NCI-H446 (cell line): ENCODE measurements at places on chromosomes 13 and 19.

DNA sequence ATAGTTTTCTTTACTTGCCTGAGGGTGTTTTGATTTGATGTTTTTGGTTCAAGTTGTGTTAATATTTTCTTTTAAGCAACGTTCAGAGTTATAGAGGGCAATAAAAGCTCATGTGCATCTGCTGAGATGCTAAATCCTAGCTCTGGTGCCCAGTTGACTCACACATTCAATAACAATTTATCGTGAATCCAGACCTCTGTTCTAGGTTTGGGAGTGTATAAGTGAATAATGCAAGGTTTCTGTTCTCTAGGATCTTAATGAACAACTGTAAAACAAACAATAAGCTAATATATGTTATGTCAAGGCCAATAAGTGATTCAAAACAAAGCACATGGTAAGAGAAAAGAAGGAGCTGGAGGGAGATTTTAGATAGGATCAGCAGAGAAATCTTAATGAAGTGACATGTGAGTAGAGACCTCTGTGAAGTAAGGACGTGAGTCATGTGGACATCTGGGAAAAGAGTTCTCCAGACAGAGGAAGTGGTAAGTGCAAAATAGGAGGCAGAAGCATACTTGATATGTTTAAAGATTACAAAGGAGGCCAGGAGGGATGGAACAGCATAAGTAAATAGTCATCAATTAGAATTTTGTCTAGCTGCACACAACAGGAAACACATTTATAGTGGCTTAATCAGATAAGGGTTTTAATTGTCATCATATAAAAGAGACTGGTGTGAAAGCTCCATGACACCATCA lies 278.5 kb upstream of the HTR2A start:
- DNase-seq = no peak

DNA sequence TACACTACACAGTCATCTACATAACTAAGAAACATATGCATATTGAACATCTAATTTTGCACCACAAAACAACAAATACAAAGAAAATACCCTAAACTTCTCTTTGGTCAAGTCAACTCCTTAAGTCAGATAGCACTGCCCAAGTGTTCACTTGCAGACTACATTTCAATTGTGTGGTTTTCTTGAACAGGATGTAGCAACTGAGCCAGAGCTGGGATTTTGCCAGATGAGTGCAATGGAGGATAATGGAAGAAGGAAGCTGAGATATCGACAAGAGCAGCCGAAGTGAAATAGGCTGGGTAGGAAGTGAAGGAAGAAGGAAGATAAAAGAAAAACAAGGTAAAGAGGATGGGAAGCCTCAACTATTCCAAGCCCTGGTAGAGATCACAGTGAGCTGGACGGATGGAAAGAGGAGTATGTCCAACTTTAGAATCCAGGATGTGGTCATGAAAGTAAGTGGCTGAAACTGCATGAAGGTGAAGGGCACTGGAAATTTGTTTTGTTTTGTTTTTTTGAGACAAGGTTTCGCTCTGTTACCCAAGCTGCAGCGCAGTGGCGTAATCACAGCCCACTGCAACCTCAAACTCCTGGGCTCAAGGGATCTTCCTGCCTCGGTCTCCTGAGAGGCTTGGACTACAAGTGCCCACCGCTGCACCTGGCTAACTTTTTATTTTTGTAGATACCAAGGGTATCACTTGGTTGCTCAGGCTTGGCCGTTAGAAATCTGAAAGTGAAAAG lies 15.0 kb downstream of the NUFIP1 start:
- DNase-seq = no peak

DNA sequence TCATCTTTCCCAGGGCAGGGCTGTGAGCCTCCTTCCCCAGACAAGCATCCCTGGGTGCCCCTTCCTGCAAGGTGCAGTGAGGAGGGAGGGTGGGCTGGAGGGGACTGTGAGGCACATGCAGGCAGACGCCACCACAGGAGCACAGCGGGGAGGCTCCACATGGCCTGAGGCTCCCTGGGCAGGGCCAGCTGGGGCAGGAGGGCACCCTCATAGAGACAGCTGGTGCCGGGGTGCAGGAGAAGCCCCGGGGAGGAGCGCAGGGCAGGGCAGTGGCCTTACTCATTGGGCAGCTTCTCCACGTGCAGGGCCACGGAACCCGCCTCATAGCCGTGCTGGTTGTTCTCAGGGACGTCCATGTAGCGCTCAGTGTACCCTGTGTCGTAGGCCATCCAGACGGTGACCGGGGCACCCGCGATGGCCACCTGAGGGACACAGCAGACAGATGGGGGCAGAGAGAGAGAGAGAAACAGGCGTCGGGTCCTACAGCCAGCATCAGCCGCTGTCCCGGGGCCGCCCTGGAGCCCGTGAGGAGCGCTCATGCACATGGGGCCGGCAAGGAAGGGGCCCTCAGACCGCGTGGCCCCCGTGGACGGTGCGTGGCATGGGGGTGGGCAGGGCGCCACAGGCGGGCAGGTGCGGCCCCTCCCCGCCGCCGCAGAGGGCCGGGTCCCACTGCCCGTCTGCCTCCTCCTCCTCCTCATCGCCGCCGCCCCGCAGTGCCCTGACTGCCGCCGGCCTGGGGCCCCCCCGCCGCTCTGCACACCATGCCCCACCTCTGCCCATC lies 12.5 kb upstream of the MYDGF start:
- no peak for DNase-seq

- DNase-seq = no peak
Observed at GRCh38 chr19:45591638-45592005, 7.0 kb upstream of the OPA3 start.

- DNase-seq = no peak
Observed at GRCh38 chr19:40632311-40633036, 31.3 kb downstream of the LTBP4 start.

DNA sequence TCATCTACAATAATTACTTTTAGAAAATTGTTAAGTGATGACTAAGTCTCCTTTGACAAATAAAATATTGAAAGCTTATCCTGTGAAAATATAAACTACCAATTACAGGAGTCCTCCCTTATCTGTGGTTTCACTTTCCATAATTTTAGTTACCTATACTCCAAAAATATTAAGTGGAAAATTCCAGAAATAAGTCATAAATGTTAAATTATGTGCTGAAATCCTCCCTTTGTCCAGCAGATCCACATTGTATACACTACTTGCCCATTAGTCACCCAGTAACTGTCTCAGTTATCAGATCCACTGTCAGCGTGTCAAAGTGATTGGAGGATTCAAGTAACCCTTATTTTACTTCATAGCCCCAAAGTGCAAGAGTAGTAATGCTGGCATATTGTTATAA lies 98.1 kb downstream of the SERP2 start:
- no peak for DNase-seq

- DNase-seq = peak; percentile 94
Observed at GRCh38 chr19:45817010-45817724, 2.1 kb upstream of the RSPH6A start.

DNA sequence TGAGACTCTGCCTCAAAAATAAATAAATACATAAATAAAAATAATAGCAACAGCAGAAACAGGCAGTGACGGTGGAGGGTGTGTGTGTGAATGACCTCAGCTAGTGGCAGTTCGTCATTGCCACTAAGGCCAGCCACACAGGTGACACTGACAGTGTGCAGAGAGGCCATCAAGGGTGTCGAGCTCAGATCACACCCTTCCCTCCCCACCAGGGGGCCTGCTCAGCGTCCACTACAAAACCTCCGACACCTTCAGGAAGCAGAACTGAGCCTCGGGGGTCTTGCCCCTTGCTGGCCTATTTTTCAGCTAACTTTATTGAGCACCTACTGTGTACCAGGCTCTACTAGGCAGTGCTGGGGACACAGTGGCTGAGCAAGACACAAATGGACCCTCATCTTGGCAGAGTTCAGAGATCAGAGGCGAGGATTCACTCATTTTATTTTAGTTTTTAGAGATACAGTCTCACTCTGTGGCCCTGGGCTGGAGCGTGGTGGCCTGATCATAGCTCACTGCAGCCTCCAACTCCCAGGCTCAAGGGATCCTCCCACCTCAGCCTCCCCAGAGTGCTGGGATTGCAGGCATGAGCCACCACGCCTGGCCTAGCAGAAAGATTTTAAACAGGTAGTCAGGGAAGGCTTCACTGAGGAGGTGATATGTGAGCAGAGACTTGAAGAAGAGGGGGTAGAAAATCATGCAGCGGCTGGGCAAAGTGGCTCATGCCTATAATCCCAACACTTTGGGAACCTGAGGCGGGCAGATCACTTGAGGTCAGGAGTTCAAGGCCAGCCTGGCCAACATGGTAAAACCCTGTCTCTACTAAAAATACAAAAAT lies 30.3 kb upstream of the SEMA6B start:
- DNase-seq = no peak

DNA sequence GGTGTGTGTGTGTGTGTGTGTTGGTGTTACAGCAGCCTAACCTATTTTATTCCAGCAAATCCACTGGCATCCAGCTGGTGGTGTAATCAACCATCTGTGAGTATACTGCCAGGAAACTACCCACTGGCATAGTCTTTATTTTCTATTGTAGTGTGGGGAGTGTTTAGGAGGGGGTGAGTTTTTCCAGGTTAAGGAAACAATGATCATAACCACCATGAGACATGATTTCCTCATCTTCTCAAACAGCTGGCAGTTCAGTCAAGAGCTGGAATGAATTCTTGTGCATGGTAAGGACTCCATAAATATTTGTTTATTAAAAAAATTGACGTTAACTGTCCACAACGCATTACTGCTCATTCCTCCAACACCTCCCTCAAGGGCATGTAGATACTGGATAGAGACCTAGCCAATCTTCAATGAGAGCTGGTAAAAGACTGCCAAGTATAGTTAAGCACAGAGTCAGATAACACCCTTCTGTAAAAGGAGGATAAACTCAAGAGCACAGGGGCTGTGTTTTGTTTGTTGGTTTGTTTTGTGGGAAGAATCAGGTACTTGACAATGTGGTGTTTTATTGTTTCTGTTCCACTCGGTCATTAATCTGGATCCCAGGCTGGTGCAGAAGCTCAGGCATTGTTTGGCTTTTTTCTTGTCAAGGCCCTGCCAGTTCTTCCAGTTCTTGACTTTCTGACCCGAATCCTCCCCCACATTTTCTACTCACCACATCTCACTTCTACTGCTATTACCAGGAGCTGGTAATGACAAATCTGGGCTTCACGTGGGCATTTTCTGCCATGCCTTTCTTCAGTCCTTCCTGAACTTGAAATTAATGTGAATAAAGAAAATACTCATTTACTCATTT lies 31.6 kb upstream of the SLC46A3 start:
- DNase-seq = no peak

DNA sequence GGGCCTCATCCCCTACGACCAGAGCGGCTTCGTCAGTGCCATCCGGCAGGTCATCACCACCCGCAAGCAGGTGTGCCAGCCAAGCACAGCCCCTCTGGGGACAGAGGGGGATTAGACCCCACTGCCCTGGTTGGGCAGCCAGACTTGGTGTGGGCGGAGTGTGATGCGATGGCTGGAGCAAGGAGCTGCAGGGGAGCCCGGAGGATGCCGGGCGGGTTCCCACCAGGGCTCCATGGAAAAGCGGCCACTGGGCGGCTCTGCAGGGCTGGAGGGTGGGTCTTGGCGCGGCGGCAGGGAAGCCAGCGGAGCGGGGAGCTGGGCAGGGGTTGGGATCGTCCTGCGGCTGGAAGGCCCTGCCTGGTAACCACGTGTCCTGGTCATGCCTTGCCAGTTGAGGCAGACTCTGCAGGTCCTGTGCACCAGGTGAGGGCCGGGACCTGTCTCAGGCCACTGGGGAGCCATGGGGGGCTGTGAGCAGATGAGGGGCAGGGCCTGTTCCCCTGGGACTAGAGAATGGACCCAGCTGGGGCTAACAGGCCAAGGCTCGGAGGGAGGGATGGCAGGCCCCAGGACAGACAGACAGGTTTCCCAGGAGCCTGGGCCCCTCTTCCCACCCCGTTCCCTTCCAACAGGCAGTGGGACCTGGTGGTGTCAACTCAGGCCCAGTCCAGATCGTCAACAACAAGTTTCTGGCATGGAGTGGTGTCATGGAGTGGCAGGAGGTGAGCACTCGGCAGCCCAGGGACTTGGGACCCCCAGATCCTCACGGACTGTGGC lies 6.3 kb downstream of the PTOV1 start:
- DNase-seq = no peak

DNA sequence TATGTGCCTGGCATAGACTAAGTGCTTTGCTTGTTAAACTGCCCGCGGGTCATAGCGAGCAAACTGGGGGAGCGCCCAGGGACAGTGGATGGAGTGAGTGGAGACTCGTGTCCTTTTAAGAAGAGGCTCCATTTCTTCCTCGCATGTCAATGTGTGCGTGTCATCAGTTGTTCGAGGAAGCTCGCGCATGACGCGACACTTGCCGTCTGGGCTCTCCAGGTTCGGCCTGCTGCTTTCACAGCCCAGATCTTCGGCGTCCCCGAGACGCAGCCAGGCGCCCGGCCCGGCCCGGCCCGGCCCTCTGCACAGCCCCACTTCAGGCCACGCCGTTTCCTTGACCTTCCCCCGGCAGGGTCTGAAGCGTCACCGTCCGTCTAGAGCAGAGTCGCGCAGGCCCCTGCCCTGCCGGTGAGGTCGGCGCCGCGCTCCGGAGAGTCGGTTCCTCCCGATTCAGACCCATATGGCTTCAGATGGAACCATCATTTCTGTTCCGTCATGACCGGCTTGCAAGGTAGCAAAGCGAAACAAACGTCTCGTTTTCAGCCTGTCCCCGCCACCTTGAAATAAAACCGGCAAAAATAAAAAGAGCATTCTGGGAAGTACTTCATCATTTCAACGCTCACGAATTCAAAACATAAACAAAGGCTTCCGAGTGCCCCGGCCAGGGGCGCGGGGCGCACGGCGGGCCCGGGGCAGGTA lies 599 bp upstream of the ARHGEF7 start:
- DNase-seq = no peak

DNA sequence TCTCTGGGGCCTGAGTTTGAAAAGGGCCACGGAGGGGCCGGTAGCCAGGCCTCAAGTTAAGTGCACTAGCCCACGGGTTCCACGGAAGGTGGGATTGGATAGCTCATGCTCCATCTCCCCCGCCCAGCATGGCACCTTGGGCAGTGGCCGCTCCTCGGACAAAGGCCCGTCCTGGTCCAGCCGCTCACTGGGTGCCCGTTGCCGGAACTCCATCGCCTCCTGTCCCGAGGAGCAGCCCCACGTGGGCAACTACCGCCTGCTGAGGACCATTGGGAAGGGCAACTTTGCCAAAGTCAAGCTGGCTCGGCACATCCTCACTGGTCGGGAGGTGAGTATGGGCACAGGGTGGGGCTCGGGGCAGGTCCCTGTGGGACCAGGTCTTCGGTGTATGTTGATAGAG lies 7.8 kb downstream of the MARK4 start:
- no peak for DNase-seq

DNA sequence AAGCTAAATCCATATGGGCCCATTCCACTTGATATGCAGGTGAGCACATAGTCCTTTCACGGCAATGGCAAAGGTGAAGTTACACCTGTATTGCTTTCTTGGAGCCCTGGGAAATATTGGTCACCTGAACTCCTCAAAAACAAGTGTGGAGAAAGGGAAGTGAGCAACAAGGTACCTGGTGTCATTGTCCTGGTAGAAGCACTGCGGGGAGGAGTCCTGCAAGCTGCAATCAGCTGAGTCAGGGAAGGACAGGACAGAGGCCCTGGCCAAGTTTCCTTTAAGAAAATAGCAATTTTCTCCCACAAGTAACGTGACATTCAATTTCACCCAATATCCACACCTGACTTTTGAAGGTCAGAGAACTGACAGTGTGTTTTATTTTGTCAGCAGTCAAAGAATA lies 389.1 kb downstream of the IRS2 start:
- no peak for DNase-seq

- no peak for DNase-seq
Observed at GRCh38 chr19:35240327-35240726, 8.5 kb upstream of the LSR start.

GRCh38 chr13:29239653-29240525 lies 355.6 kb downstream of the SLC7A1 start:
- DNase-seq = no peak

- no peak for DNase-seq
Observed at GRCh38 chr13:80684217-80684991, 343.5 kb upstream of the SPRY2 start.
